Osteocyte (in vitro differentiated cells): ENCODE measurements at places on chromosomes 16 and 17. TPM values are rescaled to one million over a fixed set of nuclear protein-coding genes. Genes with fewer than 3 reads are reported as not detected.

DNA sequence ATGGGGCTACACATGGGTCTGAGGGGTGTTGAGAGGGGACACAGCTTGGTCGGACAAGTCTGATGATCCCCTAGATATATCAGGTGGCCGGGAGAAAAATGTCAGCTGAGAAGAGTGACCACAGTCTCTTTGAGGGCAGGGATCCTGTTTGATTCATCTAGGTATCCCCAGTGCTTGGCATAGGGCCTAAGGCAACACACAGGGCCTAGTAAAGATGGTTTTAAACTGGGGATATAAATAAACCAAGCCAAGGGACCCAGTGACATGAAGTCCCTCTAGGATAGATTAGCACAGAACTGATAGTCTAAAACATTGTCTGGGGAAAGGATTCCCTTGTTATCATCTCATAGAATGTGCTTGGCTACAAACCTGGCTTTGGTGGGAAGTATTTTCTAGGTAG lies 1.4 kb downstream of the ERCC4 start:
- DNase-seq, result no peak

Gene EVPLL
- not detected in 2 replicates for total RNA-seq

DNA sequence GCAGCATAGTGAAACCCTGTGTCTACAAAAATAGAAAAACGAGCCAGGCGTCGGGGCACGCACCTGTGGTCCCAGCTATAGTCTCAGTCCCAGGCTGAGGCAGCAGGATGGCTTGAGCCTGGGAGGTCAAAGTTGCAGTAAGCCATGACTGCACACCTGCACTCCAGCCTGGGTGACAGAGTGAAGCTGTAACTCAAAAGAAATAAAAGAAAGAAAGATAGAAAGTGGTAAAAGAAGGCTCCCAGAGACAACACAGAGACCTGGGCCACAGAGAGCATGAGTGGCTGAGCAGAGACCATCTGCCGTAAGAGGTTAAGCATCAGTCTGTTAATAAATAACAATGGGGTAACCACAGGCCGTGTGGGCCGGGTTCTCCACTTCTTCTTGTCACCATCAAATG lies 15.3 kb upstream of the HEXD start:
- DNase-seq, result no peak

GRCh38 chr16:336269-336668 lies 16.3 kb downstream of the AXIN1 start:
- no peak for DNase-seq

- no peak for DNase-seq
Observed at GRCh38 chr17:32382526-32383223, 32.7 kb downstream of the ZNF207 start.

DNA sequence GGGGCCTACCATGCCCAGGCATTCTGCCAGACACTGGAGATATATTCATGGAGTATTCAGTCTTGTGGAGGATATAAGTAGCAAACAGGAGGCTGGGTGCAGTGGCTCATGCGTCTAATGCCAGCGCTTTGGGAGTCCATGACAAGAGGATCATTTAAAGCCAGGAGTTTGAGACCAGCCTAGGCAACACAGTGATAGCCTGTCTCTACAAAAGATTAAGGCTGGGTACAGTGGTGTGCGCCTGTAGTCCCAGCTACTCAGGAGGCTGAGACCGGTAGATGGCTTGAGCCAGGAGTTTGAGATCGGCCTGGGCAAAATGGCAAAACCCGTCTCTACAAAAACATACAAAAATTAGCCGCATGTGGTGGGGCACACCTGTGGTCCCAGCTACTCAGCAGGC lies 37.7 kb upstream of the CDH3 start:
- no peak for DNase-seq

- peak; percentile 87 for DNase-seq
Observed at GRCh38 chr17:67528751-67529436, 151.8 kb downstream of the PITPNC1 start.

Gene GGT6
- total RNA-seq, result not detected in 2 replicates

DNA sequence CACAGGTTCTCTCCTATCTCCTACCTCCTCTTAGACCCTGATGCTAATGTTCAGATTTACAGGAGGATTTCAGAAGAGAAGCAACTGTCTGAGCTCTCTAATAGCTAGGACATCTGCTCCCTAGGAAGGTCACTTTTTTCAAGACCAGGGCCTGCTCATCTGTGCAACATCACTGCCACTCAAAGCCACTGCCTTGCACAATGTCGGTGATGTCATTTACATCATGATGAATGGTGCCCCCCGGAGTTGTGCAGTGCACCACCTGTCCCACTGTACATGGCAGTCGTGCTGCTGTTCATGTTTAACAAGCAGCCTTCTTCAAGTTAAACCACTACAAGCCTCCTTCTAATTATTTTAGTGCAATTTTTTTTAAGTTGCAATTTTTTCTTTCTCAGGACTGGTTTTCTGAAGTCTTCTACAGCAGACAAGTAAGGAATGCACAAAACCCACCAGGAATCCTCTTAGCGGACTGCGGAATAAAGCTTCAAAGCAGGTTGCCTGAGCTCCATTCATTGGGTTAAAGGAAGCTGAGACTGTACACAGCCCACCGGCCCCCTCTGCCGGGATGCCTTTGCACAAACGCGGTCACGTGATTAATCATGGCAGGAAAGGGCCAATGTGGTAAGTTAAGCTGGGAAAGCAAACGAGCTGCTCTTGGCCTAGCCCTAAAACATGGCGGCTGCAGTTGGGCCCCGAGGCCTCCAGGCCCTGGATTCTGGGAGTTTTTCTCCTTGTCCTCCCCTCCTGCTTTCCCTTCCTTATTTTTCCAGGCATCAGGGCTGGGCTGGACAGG lies 74.1 kb downstream of the MYH11 start:
- no peak for DNase-seq

DNA sequence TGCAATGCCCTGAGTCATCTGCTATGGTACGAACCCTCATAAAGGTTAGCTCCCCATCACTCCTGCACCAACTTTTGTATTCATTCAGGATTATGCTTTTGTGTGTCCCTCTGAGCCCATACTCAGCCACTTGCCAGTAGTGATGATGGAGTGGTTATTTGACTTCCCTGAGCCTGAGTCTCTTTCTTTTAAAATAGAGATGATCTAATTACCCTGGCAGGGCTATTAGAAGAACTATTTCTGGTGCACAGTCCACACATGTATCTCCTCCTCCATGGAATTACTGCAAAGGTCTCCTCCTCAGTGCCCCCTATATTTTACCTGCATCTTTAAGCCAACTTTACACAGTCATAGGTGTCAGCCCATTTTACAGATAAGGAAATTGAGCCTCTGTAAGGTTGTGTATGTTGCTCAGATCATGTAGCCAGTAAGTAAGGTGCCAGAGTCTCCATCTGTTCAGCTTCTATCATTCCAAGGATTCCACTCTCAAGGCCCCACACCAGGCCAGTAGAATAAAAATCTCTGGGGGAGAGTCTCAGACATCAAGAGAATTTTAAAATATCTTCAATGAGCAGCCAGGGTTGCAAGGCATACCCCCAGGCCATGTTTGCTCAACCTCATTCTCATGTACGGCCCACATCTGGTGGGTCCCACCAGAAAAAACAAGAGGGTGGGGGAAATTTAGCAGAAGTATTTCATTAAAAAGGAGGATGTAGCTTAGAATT lies 333.7 kb upstream of the HSBP1 start:
- DNase-seq, result peak; percentile 8

- DNase-seq, result peak; percentile 90
Observed at GRCh38 chr16:68084504-68085258, 489 bp upstream of the NFATC3 start.

- peak; percentile 91 for DNase-seq
Observed at GRCh38 chr17:78497115-78497540, 80.1 kb downstream of the DNAH17 start.

Gene FBXL19
- 23.1 and 24.3 TPM in 2 replicates for total RNA-seq

DNA sequence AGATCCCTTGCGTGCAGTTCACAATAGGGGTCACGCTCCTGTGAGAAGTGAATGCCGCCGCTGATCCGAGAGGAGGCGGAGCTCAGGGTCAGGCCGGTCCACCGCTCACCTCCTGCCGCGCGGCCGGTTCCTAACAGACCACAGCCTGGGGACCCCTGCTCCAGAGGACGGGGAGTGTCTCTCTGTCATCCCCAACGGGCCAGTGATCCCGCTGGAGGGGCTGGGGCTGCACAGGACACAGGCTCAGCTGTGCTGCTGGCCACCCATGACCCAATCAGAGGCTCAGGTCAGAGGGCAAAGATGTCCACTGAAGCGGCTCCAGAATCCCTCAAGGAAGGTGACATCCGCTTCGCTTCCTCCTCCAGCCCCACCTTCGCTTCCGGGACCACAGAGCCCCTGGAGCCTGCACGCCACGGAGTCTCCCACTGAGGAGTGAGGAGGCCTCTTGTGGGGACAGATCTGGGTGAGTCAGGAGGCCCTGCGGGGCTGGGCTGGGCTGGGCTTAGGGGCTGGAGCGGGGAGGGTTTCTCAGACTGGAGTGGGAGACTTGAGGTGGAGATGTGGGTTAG lies 115.4 kb downstream of the METRNL start:
- no peak for DNase-seq

DNA sequence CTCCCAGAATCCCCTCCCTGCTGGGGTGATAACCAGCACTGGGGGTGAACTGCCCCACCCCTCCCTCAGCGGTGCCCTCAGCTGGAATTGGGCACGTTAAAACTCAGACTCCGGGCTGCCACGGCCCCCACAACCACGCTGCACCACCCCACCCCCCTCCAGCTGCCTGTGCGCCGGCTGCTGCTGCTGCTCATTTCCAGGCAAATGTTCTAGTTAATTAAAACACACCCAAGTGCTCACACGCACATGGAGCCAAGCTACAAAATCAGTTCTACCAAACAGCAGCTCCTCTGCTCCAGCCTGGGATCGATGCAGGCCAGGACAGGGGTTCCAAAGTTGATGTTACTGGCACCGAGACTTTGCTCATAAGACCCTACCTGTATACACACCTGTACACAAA lies 180.5 kb downstream of the ZNF423 start:
- DNase-seq, result no peak

Gene PDIA2
- total RNA-seq, result not detected in 2 replicates

Gene KRT12
- total RNA-seq, result not detected in 2 replicates

GRCh38 chr17:4735876-4736651 lies 3.6 kb upstream of the ZMYND15 start:
- DNase-seq, result no peak

DNA sequence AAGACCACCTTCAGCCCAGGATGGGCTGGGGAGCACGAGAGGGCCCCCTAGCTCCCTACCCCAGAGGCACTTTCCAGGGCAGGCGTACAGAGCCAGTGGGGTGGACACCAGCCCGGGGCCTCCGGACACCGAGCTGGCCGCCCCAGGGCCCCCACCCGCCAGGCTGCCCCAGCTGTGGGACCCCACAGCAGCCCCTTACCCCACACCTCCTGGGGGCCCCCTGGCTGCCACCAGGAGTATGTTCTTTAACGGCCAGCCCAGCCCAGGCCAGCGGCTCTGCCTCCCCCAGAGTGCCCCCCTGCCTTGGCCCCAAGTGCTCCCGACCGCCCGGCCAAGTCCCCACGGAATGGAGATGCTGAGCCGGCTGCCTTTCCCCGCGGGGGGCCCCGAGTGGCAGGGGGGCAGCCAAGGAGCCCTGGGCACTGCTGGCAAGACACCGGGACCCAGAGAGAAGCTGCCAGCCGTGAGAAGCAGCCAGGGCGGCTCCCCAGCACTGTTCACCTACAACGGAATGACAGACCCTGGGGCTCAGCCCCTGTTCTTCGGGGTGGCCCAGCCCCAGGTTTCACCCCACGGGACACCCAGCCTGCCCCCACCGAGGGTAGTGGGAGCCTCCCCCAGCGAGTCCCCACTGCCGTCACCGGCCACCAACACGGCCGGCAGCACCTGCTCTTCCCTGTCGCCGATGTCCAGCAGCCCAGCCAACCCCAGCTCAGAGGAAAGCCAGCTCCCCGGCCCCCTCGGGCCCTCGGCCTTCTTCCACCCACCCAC lies 24.3 kb upstream of the ZFPM1 start:
- no peak for DNase-seq

Gene TIMP2
- 1,096 and 1,211 TPM in 2 replicates for total RNA-seq

DNA sequence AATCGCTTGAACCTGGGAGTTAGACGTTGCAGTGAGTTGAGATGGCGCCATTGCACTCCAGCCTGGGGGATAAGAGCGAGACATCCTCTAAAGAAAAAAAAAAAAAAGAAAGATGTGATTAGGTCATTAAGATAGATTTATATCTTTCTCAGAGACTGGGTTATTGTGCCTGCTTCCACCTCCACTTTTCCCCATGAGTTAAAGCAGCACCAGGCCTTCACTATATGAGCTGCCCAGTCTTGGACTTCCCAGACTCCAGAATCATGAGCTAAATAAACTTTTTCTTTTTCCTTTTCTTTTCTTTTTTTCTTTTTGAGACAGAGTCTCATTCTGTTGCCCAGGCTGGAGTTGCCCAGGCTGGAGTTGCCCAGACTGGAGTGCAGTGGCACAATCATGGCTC lies 19.4 kb upstream of the CDH1 start:
- DNase-seq, result no peak

Gene KRT16
- total RNA-seq, result 1.3 and 1.4 TPM in 2 replicates

DNA sequence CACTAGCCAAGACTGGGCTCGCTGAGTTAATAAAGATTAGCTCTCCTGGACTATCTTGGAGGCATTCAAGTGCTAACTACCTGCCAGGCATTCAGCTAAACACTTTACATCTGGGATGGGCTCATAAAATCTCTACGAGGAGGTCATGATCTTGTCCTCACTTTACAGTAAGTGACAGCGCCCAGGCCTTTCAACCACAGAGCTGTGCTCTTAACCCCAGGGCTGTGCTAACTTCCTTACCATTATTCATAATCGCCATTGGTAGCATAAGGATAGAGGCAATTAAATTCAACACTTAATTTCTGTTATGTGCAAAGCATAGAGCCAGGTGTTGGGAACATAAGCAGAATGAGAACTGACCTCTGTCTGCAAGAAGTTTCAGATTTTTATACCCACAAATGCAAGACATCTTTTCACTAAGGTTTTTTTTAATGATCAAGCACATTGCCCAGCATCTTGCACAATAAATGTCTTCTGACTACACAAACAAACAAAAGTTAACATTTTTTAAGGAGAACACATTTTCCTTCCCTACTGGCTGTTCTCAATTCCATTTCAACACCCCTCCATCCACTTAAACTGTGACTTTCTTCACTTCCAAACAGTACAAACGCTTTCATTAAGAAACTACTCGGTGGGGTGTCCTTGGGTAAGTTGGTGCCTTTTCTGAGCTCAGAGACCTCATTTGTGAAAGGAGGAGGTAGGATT lies 172.3 kb downstream of the C16orf78 start:
- DNase-seq, result no peak

Gene CACNG1
- not detected in 2 replicates for total RNA-seq

Gene ST6GALNAC1
- not detected in 2 replicates for total RNA-seq

- no peak for DNase-seq
Observed at GRCh38 chr16:14485121-14485551, 144.9 kb downstream of the PARN start.

DNA sequence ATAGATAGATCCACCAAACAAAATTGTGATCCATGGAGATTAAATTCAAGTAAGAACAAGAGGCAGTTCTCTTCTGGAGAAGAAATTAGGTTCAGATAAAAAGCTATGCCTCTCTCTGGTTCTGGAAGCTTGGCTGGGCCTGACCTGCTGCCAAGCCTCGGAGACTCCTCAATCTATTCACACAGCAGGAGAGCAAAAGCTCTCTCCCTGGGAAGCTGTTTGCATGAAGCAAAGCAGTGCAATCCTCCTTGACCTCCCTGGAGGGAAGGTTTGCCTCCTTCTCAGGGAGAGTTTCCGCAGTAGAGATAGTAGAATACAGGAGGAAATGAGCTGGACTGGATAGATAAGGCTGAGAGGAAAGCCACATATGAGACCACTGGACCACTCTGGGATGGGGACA lies 78.1 kb upstream of the GNAO1 start:
- DNase-seq, result no peak

Gene SRR
- total RNA-seq, result 16.3 and 18.9 TPM in 2 replicates

Gene JUP
- 79.8 and 92.6 TPM in 2 replicates for total RNA-seq

- DNase-seq, result no peak
Observed at GRCh38 chr17:59542960-59543635, 22.3 kb upstream of the DHX40 start.

Gene CIBAR2
- total RNA-seq, result not detected in 2 replicates

Gene HS3ST3B1
- 76.9 and 77.0 TPM in 2 replicates for total RNA-seq
